HFFc6 (cell line): ENCODE measurements at places on chromosomes 2 and 18.

DNA sequence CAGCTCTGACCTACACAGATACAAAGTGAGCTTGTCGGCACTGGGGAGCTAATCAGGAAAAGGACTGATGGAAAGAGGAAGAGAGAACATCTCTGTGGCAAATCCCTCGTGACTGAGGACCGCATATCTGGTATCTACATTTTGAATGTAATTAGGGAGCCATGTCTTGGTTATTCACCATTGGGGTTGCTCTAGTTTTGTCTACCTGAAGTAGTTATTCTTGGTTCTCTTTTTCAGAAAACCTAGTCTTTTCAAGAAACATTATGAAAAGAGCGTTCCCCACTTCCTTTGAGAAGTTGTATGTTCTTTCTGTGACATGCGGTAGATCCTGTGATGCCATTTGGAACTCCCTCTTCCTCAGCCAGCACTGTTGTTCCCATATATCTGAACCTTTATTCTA lies 104.4 kb downstream of the DOCK10 start:
- H3K4me3 ChIP-seq: peak overlapping the region; percentile 54; the same call in 1 of the 2 replicates
- H3K36me3 ChIP-seq: peaks cover 24% of the 10 kb centered on the region
- DNase-seq: no peak
- H3K27ac ChIP-seq: no peak overlapping the region; the same call in 1 of the 2 replicates

GRCh38 chr2:37629529-37629928 lies 41.9 kb downstream of the CDC42EP3 start:
- peaks cover 100% of the 10 kb centered on the region for H3K4me1 ChIP-seq
- H3K36me3 ChIP-seq: peaks cover 11% of the 10 kb centered on the region; the same call in 1 of the 2 replicates
- peak overlapping the region; percentile 90 for H3K27ac ChIP-seq
- DNase-seq: peak; percentile 77
- H3K4me3 ChIP-seq: peak overlapping the region; percentile 31; the same call in 1 of the 2 replicates
- peaks cover 5% of the 10 kb centered on the region for H3K27me3 ChIP-seq

DNA sequence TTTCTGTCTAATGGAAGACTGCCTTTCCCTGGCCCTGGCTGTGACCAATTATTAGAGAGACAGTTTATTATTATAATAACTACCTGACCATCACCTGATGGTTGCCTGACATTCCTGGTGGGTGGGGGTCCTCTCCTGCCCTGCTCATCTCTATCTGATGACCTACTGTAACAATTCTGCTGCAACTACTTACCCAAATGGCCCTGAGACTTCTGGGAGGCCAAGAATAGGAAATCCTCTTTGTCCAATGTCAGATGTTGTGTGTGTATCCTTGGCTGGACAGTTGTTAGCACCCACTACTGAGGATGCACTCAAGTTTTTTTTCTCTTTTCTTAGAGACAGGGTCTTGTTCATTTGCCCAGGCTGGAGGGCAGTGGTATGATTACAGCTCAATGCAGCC lies 110.3 kb downstream of the DDX1 start:
- no peak overlapping the region for H3K27ac ChIP-seq
- H3K4me1 ChIP-seq: no peaks in the 10 kb centered on the region
- H3K4me3 ChIP-seq: no peak overlapping the region
- no peak for DNase-seq

DNA sequence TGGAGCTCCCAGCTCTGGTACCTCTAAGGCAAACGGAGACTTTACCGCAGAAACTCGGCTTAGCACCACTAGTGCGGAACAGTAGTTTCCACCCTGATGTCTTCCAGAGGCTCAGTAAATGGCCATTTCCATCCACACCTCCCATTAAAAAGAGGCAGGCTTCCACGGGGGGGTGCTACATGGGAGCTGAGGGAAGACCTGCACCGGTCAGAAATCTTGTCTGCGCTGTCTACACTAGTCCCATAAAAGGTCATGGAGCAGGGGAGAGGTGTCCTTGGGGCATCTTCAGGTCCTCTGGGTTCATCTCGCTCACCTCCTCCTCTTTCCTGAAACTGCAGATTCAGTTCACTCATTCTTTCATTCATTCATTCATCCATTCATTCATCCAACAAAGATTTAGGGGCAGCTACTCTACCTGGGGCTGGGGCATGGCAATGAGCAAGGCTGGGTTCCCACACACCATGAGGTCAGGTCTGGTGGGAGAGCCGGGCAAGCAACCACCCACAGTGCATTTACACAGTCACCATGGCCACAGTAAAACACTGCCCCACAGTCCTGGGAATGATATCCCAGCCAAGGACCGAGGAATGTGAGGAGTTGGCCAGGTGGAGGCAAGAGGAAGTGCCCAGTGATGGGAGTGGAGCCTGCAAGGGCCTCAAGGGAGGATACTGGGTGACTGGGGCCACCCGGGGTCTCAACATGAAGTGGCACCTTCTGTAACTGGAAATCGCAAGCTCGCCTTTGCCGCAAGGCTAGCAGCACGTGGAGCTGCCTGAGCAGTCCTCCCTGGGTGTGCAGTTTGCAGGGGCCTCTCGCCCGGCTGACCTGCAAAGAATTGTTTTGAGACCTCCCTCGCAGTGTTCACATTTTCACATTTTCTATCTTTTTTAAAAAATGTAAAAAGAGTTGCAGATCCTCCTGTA lies 180.2 kb upstream of the RAB6C start:
- H3K4me1 ChIP-seq: 0 out of 2 replicates have a peak, but pooled peaks cover 7% of the 10 kb centered on the region
- no peak for DNase-seq
- H3K36me3 ChIP-seq: no peaks in the 10 kb centered on the region; the same call in 1 of the 2 replicates
- H3K27me3 ChIP-seq: peaks cover 2% of the 10 kb centered on the region
- H3K27ac ChIP-seq: no peak overlapping the region
- no peak overlapping the region for H3K4me3 ChIP-seq

DNA sequence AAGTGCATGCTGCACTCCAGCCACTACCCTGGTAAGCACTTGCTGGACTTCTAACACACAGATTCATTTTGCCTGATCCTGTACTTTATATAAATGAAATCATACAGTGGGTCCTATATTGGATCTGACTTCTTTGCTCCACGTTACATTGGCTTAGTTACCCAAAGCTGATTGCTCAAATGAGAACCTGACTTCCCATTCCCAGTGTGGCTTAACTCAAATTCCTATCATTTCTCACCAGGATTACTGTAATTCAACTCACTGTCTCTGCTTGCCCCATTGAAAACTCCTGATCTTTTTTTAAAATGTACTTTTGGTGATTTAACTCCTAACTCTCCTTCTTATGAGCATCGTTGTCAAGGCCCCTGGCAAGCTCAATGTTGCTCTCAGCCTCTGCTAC lies 1.4 kb downstream of the RSAD2 start:
- no peaks in the 10 kb centered on the region for H3K36me3 ChIP-seq
- no peak overlapping the region for H3K27ac ChIP-seq
- DNase-seq: no peak
- no peak overlapping the region for H3K4me3 ChIP-seq
- no peaks in the 10 kb centered on the region; the same call in 1 of the 2 replicates for H3K27me3 ChIP-seq

- peaks cover 29% of the 10 kb centered on the region for H3K4me1 ChIP-seq
- H3K36me3 ChIP-seq: no peaks in the 10 kb centered on the region
- peak overlapping the region; percentile 32; the same call in 1 of the 2 replicates for H3K27ac ChIP-seq
- DNase-seq: no peak
These were observed 11.2 kb upstream of the PUM2 start for GRCh38 chr2:20361893-20362292.

- no peak overlapping the region for H3K4me3 ChIP-seq
- DNase-seq: no peak
- H3K36me3 ChIP-seq: peaks cover 8% of the 10 kb centered on the region; the same call in 1 of the 2 replicates
- H3K4me1 ChIP-seq: no peaks in the 10 kb centered on the region
- no peak overlapping the region for H3K27ac ChIP-seq
These were observed 33.6 kb upstream of the ZSWIM2 start for GRCh38 chr2:186882511-186883071.

- no peak overlapping the region; the same call in 1 of the 2 replicates for H3K4me3 ChIP-seq
- peaks cover 1% of the 10 kb centered on the region for H3K27me3 ChIP-seq
- DNase-seq: no peak
- H3K4me1 ChIP-seq: peaks cover 54% of the 10 kb centered on the region
These were observed 34.0 kb downstream of the TSHZ1 start for GRCh38 chr18:75244351-75245313.

- peaks cover 7% of the 10 kb centered on the region for H3K36me3 ChIP-seq
- H3K27me3 ChIP-seq: peaks cover 2% of the 10 kb centered on the region; the same call in 1 of the 2 replicates
- H3K4me1 ChIP-seq: peaks cover 24% of the 10 kb centered on the region
- no peak overlapping the region for H3K27ac ChIP-seq
- H3K4me3 ChIP-seq: no peak overlapping the region
These were observed 143.4 kb downstream of the EML6 start for GRCh38 chr2:54866868-54867267.

- H3K27me3 ChIP-seq: peaks cover 14% of the 10 kb centered on the region
- no peaks in the 10 kb centered on the region for H3K36me3 ChIP-seq
These were observed 130.1 kb upstream of the COPS8 start for GRCh38 chr2:236955521-236956030.

DNA sequence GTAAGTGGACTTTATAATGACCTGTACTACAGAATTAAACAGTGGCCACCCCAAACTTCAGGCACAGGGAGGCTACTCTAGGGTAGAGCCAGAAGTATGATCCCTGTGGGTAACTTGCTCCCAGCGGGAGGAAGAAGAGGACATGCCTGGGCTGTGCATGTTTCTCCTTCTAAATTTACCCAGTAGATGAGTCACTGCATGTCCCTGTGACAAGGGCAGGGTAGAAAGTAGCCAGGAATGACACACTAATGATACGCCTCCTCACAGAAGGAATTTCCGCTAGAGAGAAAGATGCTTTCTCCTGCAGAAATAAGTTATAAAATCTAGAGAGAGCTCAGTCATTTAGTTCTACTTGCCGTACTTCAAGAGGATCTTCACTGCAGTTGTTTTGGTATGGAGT lies 7.5 kb downstream of the ACYP2 start:
- peak overlapping the region; percentile 72 for H3K4me3 ChIP-seq
- no peaks in the 10 kb centered on the region for H3K27me3 ChIP-seq
- peak overlapping the region; percentile 75 for H3K27ac ChIP-seq
- peaks cover 24% of the 10 kb centered on the region for H3K4me1 ChIP-seq
- peaks cover 11% of the 10 kb centered on the region for H3K36me3 ChIP-seq
- peak; percentile 86 for DNase-seq

DNA sequence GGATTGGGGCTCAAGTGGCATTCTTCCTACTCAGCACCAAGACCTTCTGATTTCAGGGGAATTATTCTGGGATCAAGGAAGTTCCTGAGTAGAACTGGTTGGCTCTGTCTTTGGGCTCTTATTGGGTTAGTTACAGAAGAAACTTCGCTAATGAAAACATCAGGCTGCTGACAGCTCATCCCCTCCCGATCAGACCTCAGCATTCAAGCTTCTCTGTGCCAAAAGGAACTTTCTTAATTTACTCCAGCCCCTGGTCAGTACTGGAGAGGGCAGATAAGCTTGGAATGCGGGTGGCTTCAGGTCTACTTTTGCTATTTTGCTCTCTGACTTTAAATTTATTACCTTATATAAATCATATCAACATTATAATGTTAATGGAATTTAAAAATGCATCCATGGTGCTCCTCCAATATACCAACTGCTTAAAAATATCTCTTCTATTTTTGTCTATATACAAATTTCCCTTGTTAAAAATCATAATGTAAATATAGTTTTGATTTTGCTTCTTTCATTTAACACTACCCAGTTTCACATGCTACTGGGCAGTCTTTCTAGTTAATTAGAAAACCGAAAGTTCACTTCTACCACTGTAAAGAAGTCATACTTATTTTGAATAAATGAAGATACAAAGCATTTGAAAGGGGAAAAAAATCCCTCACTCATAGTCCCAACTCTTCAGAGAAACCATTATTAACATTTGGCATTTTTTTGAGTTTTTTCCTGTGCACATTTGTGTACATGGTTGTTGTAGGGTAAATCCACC lies 34.4 kb downstream of the PCARE start:
- peaks cover 14% of the 10 kb centered on the region for H3K27me3 ChIP-seq
- no peak overlapping the region for H3K27ac ChIP-seq
- DNase-seq: no peak
- no peak overlapping the region for H3K4me3 ChIP-seq
- peaks cover 30% of the 10 kb centered on the region; the same call in 1 of the 2 replicates for H3K4me1 ChIP-seq
- H3K36me3 ChIP-seq: no peaks in the 10 kb centered on the region

DNA sequence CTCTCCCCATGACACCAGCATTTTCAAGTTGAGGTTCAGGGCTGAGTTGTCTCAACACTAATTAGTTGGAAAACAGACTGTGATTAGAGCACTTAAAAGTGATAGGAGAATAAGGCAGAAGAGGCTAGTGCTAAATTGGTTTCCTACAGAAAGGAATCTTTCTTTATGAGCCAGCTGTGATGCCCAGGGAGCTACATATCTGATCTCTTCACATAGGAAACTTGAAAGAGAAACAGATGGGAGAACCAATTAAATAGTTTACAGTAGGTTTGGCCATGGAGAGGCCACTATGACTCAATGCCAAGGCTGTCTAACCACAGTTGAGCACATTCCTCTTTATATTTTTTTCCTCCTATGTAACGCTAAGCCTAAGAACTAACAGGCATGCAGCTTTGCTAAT lies 418.3 kb upstream of the CYRIA start:
- DNase-seq: no peak
- H3K4me3 ChIP-seq: no peak overlapping the region
- no peaks in the 10 kb centered on the region for H3K4me1 ChIP-seq
- no peak overlapping the region for H3K27ac ChIP-seq

DNA sequence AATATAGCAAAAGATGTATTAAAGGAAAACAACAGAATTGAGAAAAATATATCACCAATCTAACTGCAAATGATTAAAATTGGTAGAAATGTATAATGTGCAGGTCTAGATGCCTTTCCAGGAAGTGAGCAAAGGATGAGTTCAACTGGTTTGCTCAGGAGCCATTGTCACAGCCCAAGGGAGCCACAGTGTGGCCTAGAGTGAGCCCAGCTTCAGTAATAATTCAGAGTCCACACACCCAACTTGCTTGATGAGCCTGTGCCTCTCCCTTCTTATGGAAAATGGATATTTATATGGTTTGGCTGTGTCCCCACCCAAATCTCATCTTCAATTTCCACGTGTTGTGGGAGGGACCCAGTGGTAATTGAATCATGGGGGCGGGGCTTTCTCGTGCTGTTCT lies 92.2 kb upstream of the ASAP2 start:
- no peaks in the 10 kb centered on the region for H3K36me3 ChIP-seq
- peaks cover 36% of the 10 kb centered on the region for H3K4me1 ChIP-seq
- peaks cover 1% of the 10 kb centered on the region for H3K27me3 ChIP-seq

DNA sequence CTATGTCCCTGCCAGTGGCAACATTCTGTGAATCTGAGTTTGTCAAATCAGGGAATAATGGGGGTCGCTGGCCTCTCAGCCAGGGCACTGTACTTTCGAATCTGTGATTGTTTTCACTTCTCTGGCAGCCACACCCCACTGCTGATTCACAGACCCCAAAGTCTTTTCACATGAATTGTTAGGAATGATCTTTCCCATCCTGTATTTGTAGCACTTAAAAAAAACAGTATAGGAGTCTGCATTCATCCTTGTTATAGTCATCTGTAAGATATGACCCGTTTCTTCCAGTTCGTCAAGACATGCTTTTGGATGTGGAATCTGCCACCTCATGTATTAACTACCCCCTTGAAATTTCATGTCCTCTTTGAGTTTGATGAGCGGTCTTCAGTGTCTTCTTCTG lies 928 bp downstream of the NAGK start:
- peak; percentile 31 for DNase-seq
- H3K4me1 ChIP-seq: peaks cover 45% of the 10 kb centered on the region
- peak overlapping the region; percentile 95 for H3K4me3 ChIP-seq
- H3K27ac ChIP-seq: peak overlapping the region; percentile 99
- peaks cover 10% of the 10 kb centered on the region; the same call in 1 of the 2 replicates for H3K27me3 ChIP-seq
- H3K36me3 ChIP-seq: peaks cover 17% of the 10 kb centered on the region
